ENCODE measurements at places on chromosomes 16 and 17.

GRCh38 chr17:48002266-48002915 is 31.5 kb downstream of the CDK5RAP3 start:
- no peak for DNase-seq

DNA sequence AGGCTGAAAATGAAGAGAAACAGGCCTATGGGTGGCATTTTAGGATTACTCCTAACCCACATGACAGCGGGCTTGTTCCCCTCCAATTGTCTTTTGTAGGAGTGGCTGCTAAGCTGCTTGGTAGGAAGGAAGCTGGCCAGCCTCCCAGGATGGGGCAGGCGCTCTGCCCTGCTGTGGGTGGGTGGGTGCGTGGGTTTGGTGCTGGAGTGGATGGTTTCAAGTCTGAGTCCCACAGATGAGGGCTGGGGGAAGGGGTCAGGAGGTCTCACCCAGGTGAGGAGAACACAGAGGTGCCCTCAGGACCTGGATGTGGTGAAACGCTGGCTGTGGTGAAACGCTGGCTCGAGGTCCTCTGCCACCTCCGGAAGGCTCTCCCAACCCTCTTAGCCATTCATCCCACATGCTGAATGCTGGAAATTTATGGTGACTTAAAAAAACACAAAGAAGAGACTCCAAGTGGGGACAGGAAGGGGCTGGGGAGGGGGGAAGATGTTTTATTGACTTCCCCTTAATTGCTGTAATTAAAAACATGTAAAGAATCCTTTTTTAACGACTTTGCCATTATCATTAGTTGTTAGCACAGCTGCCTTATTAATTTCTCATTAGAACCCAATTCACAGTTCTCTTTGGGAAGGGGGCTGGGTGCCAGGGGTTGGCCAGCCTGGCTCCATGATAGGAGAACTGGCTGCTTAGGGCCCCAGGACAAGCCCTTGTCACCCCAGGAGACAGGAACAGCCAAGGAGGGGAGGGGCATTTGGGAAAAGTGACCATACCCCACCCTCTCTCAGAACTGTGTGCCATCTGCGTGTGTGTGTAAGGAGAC is 153.5 kb upstream of the CDC42EP4 start:
- no peak for DNase-seq

DNA sequence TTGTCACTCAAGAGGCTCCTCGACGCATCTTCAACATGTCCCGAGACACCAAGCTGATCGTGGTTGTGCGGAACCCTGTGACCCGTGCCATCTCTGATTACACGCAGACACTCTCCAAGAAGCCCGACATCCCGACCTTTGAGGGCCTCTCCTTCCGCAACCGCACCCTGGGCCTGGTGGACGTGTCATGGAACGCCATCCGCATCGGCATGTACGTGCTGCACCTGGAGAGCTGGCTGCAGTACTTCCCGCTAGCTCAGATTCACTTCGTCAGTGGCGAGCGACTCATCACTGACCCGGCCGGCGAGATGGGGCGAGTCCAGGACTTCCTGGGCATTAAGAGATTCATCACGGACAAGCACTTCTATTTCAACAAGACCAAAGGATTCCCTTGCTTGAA is 101.0 kb downstream of the HS3ST2 start:
- no peak for DNase-seq

DNA sequence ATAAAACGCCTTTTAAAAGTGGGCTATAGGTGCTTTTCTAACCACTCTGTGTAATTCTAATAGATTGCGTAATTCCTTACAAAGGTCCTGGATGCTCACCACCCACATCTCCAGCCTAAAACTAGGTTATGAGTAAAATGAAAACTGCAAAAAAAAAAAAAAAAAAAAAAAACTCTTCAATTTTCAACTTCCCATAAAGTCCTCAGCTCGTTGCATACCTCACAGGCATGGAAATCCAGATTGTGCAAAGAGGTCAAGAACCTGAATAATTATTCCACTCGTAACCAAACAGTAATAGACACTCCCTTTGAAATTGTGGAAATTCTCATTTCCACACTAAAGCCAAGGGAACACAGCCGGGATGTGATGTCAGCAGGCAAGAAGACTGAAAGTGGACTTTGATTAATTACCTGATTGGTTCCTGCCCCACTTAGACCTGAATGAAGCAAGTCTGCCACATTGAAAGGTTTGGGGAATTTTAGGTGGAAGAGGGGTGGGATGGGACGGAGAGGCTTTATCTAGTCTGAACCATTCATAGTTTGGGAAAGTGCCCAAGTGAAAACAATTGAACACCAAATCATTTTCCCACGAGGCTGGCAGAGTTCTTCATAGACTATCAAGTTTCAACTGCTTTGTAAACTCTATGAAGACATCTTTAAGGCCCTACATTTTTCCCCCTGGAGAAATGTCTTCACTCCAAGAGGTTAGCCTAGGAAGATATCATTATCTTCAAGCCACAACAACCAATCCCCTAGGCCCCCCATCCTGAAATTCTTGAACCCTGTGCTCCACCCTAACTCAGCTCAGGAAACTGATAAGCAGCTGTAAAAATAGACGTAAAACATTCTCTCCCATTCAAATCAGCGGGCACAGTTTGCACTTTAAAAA is 49.1 kb upstream of the TANC2 start:
- no peak for DNase-seq

GRCh38 chr16:88681709-88682451 is 4.4 kb downstream of the SNAI3 start:
- peak; percentile 33 for DNase-seq

GRCh38 chr17:27994586-27994985 is 47.9 kb upstream of the NLK start:
- DNase-seq = no peak

- no peak for DNase-seq
These were observed 3.3 kb downstream of the UBTF start for GRCh38 chr17:44216173-44216572.

DNA sequence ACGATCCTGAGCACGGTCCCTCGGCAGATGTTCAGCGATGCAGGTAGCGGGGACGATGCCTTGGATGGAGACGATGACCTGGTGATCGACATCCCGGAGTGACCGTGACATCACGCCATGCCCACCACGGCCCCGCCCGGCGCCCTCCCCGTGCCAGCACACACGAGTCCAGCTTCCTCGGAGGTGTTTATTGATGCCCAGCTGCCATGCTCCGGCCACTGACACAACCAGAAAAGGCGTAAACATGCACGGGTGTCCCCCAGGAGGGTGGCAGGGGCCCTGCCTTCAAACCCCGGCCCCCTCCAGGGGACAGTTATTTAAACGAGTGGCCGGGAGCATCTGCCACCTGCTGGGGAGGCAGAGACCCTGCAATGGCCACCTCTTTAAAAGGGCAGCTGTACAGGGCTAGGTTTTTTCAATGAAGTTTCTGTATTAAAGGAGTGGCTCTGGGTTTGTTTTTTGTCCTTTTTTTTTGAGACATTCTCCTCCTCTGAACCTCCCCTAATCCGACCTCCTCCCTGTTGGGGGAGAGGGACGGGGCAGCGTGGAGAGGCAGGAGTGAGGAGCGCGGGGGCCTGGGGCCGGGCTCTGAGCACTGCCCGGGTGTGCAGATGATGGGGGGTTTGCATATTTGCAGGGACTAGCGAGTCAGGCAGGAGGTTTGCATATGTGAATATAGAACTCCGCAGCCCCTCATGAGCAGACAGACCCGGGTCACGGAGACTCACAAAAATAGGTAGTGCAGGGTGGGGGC is 5.3 kb downstream of the DOC2A start:
- DNase-seq = no peak

DNA sequence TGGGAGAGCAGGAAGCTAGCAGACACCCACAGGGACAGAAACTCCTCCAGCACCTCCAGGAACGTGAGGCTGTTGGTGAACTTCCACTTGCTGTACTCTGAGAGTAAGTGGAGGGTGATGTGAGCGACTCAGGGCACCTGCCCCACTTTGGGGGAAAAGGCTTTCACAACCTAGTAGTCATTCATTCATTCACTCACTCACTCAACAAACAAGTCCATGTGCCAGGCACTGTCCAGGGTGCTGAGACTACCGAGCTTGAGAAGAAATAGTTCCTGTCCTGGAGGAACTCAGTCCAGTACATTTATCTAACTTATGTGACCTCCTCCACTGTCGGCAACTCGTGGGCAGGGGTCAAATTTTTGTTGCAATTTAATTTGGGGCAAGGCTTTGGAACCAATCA is 26.6 kb downstream of the LGALS9 start:
- no peak for DNase-seq

- DNase-seq = no peak
These were observed 70.8 kb downstream of the MMD start for GRCh38 chr17:55350825-55351205.

DNA sequence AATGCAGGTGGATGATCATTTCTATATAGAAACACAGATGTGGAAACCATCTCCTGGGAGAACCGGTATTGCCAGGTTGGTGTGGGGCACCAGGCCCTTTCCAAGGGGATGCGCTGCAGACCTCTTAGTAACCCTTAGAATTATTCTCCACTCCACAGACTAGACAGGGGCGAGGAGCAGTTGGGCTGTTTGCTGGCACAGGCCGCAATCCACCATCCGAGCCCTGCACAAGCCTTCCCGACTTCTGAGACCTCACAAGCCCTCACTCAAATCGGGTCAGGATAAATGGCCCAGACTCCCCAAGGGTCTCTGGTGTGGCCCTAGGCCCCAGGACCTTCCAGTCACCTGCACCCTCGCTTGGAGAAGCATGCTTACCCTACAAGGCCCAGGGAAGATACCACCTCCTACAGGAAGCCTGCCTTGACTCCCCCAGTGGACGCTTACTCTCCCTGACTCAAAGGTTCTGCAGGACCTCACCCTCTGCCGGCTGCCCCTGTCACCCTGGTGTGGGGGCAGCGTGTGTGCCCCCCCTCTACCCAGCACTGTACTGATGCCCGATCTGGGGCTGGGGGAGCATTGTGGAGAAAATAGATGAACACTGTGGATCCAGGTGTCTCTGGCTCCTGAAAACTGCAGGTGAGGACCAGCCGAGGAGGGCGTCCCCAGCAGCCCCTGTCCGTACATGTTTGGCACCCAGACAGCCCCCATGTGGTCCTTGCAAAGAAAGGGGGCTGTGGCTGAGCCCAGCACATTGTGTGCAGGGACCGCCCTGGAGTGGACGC is 49.8 kb upstream of the ACSF3 start:
- no peak for DNase-seq
